ENCODE measurements at places on chromosomes 7 and 10.
A peak's percentile ranks its signal among the peaks of the same experiment; 100 is the strongest.

DNA sequence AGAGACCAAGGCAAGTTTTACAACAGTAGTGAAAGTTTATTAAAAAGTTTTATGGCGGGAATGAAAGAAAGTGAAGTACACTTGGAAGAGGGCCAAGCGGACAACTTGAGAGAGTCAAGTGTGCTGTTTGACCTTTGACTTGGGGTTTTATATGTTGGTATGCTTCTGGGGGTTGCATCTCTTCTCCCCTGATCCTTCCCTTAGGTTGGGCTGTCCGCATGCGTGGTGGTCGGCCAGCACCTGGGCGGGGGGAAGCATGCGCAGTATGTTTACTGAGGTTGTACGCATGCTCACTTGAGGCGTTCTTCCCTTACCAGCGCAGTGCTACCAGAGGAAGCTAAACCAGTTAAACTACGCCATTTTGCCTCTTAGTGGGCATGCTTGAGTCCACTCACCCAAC is 31.9 kb downstream of the NUP42 start:
- no peak for DNase-seq

- DNase-seq, result no peak
Observed at GRCh38 chr10:34200355-34200901, 614.7 kb downstream of the PARD3 start.

DNA sequence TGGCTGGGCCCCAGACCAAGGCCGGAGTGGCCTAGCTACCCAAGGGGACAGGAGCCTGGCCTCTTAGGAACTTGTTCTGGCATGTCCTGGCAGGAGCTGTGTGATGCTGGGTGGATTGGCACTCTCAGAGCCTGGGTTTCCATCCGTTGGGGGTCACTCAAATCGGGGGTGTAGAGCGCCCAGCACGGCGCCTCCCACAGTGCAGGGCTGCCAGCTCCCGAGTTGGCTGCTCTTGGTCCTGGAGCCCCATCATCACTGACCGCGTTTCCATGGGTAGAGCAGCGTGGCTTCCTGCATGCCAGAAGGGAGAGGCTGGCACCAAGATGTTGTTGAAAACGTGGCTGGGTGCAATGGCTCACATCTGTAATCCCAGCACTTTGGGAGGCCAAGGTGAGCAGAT is 70.3 kb downstream of the UNCX start:
- DNase-seq, result no peak

DNA sequence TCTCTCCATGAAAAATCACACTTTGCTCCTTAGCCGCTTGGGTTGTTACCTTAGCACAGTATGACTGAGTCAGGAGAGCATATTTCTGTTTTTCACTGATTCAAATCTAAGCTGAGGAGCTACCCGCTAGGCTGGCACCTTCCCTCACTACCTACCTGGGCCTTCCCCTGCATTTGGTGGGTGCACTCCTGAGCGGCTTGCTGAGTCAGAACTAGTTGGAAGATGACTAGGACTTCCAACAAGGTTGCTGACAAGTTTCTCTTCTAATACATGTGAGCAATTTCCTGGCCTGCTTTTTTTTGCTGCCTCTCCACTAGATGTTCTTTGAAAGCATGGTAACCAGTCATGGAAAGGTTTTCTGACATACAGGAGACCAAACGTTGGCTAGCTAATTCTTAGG is 43.8 kb upstream of the SEC61G start:
- no peak for DNase-seq

GRCh38 chr10:130707389-130707979 is 571.3 kb downstream of the GLRX3 start:
- DNase-seq, result no peak

GRCh38 chr7:636396-636795 is 90.1 kb upstream of the DNAAF5 start:
- peak; percentile 54 for DNase-seq

- no peak for DNase-seq
Observed at GRCh38 chr7:100590077-100590737, 4.1 kb downstream of the FBXO24 start.

DNA sequence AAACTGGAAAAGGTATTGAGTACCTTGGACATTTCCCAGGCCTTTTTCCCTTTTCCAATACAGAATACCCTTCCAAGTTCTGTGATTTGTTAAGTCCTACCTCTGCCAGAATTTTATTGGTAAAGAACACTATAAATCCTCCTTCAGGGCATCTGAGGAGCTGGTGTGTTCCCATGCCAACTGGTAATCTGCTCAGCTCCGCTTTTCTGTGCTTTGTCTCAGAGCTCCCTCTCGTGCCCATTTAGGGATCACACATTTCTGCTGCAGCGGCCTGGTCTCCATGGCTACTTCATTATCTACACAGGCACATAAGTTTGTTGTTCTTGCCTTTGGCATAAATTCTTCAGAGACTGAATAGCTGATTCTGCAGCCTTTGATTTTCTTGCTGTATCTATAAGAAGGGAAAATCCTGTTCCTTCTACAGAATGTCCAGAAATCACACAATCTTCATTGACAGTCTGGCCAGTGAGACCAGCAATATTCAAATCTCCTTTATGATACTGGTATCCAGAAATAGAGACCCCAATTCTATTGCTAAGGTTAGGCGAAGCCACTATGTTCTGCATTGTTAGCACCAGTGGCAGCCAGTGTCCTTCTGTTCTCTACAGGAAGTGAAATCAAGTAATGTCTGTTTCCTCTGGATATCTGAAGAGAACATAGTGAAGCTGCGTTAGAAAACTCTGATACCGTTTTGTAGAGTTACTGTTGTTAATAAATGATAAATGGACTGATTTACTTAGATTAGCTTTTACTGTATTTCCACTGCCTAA is 51.9 kb downstream of the DENND11 start:
- DNase-seq, result peak; percentile 35

DNA sequence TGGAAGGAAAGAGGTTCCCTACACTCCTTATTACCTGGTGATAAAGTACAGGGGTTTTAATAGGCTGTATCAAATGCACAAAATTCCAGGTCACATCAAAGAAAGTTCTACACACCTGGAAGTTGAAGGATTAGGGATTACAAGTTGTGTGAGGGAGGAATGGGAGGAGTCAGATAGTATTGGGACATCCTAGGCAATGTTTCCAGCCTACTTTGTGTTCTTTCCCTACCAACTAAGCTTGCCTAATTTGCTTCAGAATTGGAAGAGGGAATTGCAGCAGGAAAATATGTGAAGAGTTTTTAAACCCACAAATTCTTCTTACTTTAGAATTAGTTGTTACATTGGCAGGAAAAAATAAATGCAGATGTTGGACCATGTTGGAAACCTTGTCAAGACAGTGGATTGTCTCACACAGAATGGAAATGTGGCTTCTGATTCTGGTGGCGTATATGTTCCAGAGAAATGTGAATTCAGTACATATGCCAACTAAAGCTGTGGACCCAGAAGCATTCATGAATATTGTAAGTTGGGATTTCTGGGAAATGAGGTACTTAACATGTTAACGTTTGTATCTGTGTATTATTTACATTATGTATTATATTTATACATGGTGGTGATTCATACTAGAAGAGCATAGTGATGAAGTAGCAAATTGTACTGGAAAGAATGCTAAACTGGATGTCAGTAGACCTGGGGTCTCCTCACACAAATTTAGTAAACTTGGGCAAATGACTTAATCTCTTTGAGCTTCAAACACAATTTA is at the start of gene LIPM:
Gene LIPM, plus strand, starts transcription at position 208 of the 763 bp plus-strand sequence. Its CDS starts 167 bp downstream, at position 375.
- no peak for DNase-seq

DNA sequence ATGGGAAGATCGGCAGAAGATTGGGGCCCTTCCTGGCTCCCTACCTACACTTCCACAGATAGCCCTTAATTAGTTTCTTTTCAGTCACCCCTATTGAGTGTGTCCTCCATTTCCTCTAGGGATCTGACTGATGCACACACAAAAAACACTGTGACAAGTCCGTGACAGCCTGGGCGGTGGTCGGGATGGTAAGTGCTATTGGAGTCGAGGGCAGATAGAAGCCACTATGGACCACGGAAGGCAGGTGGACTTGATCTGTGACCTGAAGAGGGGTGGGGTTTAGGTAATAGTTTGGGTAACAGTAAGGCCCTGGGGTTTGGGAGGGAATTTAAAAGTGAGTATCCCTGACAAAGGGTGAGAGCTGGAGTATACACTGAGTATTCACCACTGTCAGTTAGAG is 53.0 kb downstream of the PDK4 start:
- no peak for DNase-seq

DNA sequence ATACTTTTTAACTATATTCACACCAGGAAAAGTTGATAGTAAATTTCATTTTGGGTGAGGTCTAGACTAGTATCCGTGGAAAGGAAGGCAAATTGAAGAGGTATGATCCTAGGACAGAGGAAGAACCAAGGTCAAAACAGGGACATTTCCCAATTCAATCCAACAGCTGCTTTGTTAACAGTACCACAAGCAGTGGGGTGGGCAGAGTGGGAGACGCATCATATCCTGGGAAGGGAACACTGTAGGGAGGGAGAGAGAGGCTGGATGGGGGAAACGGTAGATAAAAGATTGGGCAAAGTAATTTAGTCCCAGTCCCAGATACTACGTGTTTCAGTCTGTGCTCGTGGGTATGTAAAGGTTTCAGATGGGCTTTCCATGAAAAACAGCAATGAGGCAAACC is 9.2 kb upstream of the FAS start:
- no peak for DNase-seq

Measured in CD4-positive, alpha-beta T cell treated with Interleukin-15 for 1 hour (primary cell).